Endothelial cell of umbilical vein (primary cell): ENCODE measurements at places on chromosomes 5 and 9. TPM values are rescaled to one million over a fixed set of nuclear protein-coding genes. Genes with fewer than 3 reads are reported as not detected.

The FOXD4L4 gene
- 0.15 and 0.39 TPM in 2 replicates for total RNA-seq

The OTP gene
- total RNA-seq, result not detected in 2 replicates

The ORM2 gene
- not detected in 2 replicates for total RNA-seq

DNA sequence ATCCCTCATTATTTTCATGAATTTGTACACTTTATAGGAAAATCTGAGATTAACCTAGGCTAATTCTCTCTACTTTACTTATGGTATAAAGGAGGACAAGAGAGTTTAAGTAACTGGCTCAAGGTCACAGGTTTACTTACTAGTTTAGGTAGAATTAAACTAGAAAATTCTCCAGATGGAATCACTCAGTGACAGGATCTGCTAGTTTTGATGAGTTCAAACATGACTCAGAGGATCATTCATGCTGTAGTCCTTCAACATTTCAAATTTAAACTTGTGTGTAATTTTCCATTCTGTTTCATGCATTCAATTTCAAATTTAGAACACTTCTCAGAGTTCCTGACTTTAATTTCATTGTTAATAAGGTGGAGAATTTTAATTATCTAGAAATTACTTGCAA lies 485.7 kb upstream of the TUSC1 start:
- H3K27me3 ChIP-seq, result no peaks in the 10 kb centered on the region
- no peaks in the 10 kb centered on the region for H3K36me3 ChIP-seq
- DNase-seq, result no peak
- H3K4me1 ChIP-seq, result no peaks in the 10 kb centered on the region
- no peak overlapping the region for H3K27ac ChIP-seq

DNA sequence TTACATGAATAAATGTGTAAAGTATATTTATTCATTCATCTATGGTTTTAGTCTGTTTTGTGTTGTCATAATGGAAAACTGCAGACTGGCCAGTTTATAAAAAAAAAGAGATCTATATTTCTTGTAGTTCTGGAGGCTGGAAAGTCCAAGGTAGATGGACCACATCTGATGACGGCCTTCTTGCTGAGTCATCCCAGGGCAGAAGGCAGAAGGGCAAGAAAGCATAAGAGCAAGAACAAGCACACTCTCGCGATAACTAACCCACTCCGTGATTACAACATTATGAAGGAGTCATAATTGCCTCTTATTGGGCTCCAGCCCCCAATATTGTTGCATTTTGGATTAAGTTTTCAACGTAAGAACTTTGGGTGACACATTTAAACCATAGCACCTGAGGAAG lies 180.4 kb upstream of the DAB2 start:
- no peak overlapping the region for H3K27ac ChIP-seq
- no peaks in the 10 kb centered on the region for H3K36me3 ChIP-seq
- H3K27me3 ChIP-seq, result no peaks in the 10 kb centered on the region
- DNase-seq, result no peak

- no peaks in the 10 kb centered on the region for H3K36me3 ChIP-seq
- no peak for DNase-seq
- H3K4me1 ChIP-seq, result no peaks in the 10 kb centered on the region
- no peak overlapping the region for H3K27ac ChIP-seq
- H3K27me3 ChIP-seq, result peaks cover 4% of the 10 kb centered on the region
- H3K4me3 ChIP-seq, result no peak overlapping the region
These were observed 155.3 kb downstream of the ADAMTS12 start for GRCh38 chr5:33736510-33736909.

DNA sequence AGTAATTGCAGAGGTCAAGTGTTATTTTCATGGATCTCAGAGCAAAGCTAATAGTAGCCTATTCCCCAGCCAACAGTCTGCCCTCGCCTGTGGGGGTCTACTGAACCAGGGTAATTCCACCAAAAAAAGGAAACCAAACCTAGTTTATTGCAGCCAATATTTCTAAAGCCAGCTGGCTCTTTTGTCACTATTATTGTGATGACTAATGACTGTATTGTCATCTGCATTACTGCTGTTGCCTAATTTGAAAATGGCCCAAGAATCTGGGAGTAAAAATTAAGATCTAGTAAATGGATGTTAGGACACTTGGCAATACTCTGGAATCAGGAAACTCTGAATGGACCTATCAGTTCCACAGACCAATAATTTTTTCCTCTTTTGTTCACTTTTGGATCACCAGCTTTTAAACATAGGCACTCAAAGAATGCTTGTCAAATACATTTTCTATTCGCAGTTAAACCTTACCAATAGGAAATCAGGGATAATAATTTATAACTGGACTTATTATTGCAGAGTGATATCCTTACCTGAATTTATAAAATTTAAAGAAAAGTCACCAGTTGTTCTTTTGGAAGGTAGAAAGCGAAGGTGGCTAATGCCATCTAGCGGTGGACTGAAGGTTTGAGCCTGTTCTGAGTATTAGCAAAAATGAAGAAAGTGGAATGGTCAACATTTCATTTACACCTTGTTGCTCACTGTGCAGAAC lies 69.2 kb downstream of the SYK start:
- no peak overlapping the region for H3K4me3 ChIP-seq
- peak; percentile 32 for DNase-seq
- H3K27ac ChIP-seq, result no peak overlapping the region
- no peaks in the 10 kb centered on the region for H3K27me3 ChIP-seq
- no peaks in the 10 kb centered on the region for H3K36me3 ChIP-seq

GRCh38 chr5:159640446-159640845 lies 275.8 kb upstream of the ADRA1B start:
- no peaks in the 10 kb centered on the region for H3K4me1 ChIP-seq
- DNase-seq, result no peak
- no peak overlapping the region for H3K27ac ChIP-seq
- H3K27me3 ChIP-seq, result no peaks in the 10 kb centered on the region
- H3K4me3 ChIP-seq, result no peak overlapping the region

DNA sequence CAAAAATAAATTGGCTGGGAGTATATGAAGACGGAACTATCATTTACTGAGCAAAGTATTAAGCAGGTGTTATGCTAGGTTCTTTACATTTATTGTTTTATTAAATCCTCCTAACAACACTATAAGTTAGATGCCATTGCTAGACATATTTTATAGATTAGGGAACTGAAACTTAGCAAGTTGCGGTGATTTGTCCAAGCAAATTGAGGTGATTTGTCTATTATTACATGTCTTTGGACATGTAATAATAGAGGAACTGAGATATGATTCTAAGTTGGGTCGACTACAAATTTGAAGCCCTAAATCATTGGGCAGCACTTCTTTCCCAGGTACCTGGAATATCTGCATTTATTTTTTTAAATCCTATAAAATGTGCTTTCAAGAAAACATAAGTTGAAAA lies 429.9 kb downstream of the GABRG2 start:
- no peak overlapping the region for H3K4me3 ChIP-seq
- no peaks in the 10 kb centered on the region for H3K4me1 ChIP-seq
- H3K36me3 ChIP-seq, result no peaks in the 10 kb centered on the region
- H3K27me3 ChIP-seq, result no peaks in the 10 kb centered on the region
- no peak for DNase-seq

DNA sequence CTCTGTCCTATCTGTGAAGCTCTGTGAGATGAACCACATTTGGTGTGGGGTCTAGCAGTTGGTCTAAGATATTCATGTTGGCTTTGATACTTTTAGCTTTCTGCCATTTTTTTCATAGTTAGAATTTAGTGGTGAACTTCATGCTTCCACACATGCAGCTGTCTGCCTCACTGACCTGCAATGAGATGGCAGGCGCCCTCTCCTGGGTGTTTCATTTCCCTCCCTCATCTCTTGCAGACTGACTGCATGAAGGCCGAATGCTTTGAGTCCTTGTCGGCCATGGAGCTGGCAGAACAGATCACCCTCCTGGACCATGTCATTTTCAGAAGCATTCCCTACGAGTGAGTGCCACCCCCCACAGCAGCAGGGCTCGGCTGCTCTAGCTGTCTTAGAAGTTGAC lies 26.1 kb upstream of the CKMT2 start:
- peaks cover under 1% of the 10 kb centered on the region for H3K27me3 ChIP-seq
- no peaks in the 10 kb centered on the region for H3K4me1 ChIP-seq
- H3K27ac ChIP-seq, result no peak overlapping the region
